Heart right ventricle (tissue), 16 donors: ENCODE measurements at places on chromosomes 16 and 17.

GRCh38 chr17:48023400-48024148 is 14.0 kb downstream of the COPZ2 start:
- peaks cover 33% of the 10 kb centered on the region for H3K27me3 ChIP-seq
- peak; percentile 84 for DNase-seq
- peaks cover 41% of the 10 kb centered on the region for H3K4me1 ChIP-seq
- H3K36me3 ChIP-seq: no peaks in the 10 kb centered on the region
- peak overlapping the region; percentile 78 for H3K27ac ChIP-seq
- H3K4me3 ChIP-seq: peak overlapping the region; percentile 56

- no peaks in the 10 kb centered on the region for H3K27me3 ChIP-seq
- H3K36me3 ChIP-seq: no peaks in the 10 kb centered on the region
- no peak for DNase-seq
- no peak overlapping the region for H3K4me3 ChIP-seq
- peaks cover 28% of the 10 kb centered on the region for H3K4me1 ChIP-seq
- no peak overlapping the region for H3K27ac ChIP-seq
Measured at GRCh38 chr17:17609121-17609520, 17.6 kb upstream of the PEMT start.

DNA sequence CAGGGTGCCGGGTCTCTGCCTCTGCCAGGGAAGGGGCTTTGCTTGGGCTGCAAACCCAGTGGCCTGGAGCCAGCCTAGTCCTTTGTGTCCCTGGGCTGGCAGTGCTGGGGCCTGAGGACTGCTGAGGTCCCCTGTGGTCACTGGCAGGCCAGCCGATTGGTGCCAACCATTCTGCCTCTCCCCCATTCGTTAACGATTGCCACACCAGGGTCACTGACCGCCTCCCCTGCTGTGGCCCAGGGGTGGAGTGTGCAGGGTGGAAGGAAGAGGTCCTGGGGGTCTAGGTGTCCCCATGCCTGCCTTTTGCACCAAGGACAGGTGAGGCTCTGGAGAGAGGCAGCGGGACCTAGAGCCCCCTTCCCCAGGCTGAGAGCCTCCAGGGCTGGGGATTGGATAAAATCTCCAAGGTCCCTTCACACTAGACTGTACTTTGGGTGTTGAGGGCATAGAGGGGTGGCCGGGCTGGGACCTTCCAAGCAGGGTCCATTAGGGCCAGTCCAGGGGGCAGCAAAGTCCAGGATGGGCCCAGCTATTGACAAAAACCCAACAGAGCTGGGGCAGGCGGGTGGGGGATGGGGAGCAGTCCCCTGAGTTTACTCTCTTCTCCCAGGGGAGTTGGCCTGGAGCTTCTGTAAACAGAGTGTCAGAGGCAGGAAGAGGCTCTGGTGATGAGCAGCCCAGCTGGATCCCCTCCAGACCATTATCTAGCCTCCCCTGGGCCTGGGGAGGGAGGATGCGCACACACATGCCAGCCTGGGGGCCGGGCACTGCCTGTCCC is 1.1 kb downstream of the VASN start:
- H3K4me1 ChIP-seq: peaks cover 55% of the 10 kb centered on the region
- H3K36me3 ChIP-seq: peaks cover 12% of the 10 kb centered on the region
- H3K27ac ChIP-seq: peak overlapping the region; percentile 84
- no peaks in the 10 kb centered on the region for H3K27me3 ChIP-seq
- H3K4me3 ChIP-seq: peak overlapping the region; percentile 54
- DNase-seq: no peak

DNA sequence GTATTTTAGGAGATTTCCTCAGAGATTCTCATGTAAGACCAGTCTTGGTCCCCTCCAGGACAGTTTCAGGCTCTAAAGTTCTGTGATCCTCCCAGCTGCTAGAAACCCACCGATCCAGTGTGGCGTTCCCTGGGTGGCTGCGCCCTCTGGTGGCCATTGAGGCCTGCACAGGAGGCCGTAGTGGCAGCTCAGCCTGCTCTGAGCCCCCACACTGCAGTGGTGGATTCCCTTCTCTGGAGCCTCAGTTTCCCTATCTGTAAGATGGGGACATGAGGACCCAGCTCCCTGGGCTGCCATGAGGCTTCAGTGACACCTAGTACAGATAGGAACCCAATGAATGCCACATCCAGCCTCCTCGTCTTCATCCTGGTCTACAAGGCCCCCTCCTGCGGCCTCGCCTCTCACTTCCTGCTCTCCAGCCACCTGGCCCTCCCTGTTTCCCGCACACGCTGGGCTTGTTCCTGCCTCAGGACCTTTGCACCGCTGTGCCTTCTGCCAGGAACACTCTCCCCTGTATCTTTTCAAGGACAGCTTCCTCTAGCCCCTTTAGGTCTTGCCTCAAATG is 16.5 kb downstream of the CCDC102A start:
- DNase-seq: peak; percentile 79
- no peaks in the 10 kb centered on the region for H3K36me3 ChIP-seq
- no peak overlapping the region for H3K4me3 ChIP-seq
- no peaks in the 10 kb centered on the region for H3K4me1 ChIP-seq

DNA sequence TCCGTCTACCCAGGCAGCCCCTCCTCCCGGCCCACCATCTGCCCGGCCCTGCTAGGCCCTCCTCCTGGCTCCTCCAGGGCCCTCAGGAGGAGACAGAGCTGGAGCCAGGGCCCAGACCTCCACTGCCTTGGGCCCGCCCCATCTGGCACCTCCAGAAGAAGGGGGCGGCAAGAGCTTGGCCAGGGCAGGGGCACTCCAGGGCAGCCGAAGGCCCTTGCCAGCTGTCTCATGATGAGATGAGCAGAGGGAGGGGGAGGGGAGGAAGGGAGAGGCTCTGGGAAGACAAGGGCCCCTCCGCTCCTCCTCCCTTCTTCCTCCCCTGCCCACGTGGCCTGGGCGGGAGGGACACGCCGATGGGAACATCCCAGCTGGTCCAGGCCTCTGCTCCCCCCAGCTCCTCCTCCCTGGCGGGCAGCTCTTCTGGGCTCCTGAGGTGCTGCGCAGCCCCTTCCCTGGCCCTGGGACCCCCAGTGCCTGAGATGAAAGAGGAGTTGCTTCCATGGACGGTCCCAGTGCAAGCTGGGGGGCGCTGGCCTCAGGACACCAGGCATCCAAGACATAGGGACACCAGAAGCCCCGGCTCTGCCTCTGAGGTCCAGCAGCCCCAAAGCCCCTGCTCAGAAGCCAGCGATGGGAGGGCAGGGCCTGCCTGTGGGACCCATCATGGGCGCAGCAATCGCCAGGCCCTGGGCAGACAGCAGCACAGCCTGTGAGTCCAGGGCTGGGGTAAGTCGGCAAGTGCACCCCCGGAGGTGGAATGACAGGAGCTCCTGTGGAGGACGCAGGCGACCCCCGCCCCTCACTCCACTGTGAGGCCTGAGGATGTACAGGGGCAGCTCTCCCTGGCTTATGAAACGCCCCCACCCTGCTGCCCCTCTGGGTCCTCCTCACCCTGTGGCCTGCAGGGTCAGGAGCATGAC is 23.6 kb upstream of the ENPP7 start:
- H3K4me1 ChIP-seq: no peaks in the 10 kb centered on the region
- no peaks in the 10 kb centered on the region for H3K36me3 ChIP-seq
- H3K4me3 ChIP-seq: no peak overlapping the region
- peaks cover 27% of the 10 kb centered on the region for H3K27me3 ChIP-seq

GRCh38 chr16:58455750-58456149 is 44.2 kb upstream of the NDRG4 start:
- no peaks in the 10 kb centered on the region for H3K36me3 ChIP-seq
- H3K4me1 ChIP-seq: peaks cover 4% of the 10 kb centered on the region
- no peaks in the 10 kb centered on the region for H3K27me3 ChIP-seq
- no peak overlapping the region for H3K4me3 ChIP-seq

- H3K27me3 ChIP-seq: no peaks in the 10 kb centered on the region
- DNase-seq: no peak
- H3K27ac ChIP-seq: no peak overlapping the region
- no peaks in the 10 kb centered on the region for H3K36me3 ChIP-seq
- H3K4me1 ChIP-seq: no peaks in the 10 kb centered on the region
Measured at GRCh38 chr17:81379523-81379942, 15.7 kb upstream of the BAHCC1 start.

DNA sequence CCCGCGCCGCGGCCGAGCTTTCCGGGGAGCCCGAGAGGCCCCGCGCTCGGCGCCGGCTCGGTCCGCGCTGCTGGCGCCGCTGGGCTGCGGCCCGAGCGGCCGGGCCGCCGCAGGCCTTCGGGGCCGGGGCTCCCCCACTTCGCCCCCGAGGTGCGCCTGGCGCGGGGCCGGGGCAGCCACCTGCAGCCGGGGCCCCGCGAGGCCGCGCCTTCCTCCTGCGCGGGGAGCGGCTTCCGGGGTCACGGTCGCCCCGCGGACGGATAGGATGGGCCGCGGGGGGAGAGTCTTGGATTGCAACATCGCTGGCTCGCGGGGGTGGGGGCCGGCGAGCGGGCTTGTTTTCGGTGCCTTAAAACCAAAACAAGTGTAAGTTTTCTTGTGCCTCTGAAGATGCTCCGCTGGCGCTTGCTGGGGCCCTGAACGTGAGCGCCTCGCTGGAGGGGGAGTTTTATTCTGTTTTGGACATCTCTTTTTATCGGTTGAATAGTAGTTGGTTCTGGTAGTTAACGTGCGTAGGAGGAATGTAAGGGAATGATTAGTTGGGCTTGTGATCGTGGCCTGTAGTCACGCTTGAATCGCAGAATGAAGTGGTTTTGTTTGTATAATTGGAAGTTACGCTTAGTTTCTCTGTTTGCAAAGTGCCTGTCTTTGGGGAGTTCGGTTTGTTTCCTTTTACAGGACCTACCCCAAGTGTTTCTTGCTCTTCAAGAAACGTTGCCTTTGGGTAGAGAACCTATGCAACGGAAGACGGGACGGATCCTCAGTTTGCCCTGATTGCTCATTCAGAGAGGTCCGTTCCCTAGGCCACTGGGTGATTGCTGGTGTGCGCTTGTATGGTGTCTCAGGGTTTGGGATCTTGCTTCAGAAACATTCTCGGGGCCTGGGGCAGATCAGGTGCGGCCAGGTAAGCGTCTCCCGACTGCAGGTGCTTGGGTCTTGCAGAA is 724 bp downstream of the UBE2I start:
- H3K27ac ChIP-seq: peak overlapping the region; percentile 100
- peak; percentile 40 for DNase-seq
- H3K27me3 ChIP-seq: no peaks in the 10 kb centered on the region
- peaks cover 21% of the 10 kb centered on the region for H3K36me3 ChIP-seq
- peak overlapping the region; percentile 99 for H3K4me3 ChIP-seq
